ENCODE measurements at places on chromosomes 3 and 15.

DNA sequence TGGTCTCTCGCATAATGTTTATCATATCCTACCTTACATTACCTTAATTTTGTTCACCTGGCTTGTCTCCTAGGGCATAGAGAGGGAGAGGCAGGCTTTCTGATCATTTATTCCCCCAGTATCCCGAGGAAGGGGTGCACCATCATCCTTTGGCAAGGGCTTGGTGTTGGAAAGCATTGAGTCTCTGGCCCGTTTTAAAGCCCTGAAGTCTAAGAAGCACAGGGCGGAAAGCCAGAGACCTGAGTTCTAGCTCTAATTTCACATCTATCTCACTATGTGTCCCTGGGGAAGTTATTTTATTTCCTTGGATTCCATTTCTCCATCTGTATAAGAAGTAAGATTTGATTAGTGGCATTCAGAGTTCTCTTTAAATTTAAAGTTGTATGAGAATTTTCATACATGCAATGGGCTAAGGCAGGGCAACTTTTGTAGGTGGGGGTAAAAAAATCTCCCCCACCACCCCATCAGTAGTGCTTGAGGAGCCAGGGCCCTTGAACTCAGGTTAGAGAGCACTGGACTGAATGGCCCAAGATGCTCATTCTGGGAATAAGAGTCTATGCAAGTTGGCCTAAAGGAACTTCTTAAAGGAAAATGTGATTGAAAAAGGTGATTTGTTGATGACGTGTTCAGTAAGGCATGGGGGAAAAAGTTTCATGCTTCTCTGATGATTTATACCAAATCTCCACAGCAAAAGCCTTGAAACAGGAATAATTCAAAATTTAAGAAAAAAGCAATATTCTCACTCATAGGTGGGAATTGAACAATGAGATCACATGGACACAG is 10.1 kb downstream of the TMC3 start:
- DNase-seq: no peak

DNA sequence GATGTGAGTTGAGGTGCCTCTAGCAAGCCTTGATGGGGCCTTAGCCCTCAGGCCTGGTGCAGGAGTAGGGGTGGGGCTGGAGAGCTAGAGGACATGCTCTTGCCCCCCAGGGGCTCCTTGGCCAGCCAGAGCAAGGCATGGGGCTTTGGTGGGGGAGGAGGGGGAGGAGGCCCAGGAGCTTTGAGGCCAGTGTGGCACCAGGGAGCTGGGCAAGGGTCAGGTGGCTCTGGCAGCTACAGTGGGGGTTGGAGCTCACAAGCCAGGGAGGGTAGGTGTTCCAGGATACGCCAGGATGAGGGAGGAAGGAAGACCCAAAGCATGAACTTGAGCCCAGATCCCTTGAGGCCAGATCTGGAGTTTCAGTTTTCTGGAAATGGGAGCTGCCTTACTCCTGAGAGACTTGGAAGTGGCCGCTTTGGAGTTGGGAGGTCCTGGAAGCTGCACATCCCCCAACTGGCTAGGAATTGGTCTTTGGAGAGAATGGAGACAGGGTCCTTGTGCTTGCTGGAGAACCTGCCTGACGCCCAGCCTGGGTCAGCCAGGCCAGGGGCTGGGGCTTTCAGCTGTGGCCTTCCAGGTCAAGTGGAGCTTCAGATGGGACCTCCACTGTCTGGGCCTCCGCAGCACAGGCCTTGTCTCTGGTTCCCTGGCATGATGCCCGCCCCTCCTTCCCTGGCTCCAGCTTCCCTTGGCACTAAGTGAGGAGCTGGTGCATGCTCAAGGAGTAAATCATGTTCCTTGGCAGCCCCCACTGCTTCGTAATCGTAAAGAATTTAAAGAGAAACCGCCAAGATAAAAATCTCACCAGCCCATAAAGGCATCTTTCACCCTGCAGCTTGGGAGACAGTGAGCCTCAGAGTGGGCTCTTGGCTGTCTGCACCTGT is 8.7 kb downstream of the SEMA3F start:
- DNase-seq: no peak

- DNase-seq: no peak
Observed at GRCh38 chr15:72063186-72063585, 54.8 kb downstream of the MYO9A start.

DNA sequence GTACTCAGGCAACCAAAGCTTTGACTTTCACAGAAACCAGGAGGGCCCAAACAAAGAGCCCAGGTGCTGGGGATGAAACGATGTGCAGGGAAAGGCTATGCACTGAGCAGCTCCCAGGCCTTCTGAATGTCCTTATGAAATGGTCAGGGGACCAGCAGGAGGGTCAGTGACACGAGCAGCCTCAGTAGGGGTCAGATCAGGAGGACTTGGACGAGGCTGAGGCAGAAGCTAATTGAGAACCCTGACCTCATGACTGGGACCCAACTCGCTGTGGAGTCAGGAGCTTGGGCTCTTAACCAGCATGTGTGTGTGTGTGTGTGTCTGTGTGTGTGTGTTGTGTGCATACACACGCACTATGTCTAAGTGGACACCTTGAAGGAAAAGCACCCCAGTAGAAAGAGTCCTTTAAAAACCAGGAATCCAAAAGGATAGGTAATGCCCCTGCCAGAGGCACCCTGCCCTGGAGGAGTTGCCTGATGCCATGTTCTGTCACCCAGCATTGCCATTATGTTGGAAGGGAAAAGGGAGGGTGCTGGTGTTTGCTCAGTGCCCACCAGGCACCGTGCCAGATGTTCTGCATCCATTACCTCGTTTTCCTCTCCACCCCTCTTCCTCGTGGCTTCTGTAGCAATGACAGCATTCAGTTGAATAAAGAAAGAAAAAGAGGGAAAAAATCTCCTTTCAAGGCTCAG is 50.9 kb downstream of the CORO2B start:
- no peak for DNase-seq

DNA sequence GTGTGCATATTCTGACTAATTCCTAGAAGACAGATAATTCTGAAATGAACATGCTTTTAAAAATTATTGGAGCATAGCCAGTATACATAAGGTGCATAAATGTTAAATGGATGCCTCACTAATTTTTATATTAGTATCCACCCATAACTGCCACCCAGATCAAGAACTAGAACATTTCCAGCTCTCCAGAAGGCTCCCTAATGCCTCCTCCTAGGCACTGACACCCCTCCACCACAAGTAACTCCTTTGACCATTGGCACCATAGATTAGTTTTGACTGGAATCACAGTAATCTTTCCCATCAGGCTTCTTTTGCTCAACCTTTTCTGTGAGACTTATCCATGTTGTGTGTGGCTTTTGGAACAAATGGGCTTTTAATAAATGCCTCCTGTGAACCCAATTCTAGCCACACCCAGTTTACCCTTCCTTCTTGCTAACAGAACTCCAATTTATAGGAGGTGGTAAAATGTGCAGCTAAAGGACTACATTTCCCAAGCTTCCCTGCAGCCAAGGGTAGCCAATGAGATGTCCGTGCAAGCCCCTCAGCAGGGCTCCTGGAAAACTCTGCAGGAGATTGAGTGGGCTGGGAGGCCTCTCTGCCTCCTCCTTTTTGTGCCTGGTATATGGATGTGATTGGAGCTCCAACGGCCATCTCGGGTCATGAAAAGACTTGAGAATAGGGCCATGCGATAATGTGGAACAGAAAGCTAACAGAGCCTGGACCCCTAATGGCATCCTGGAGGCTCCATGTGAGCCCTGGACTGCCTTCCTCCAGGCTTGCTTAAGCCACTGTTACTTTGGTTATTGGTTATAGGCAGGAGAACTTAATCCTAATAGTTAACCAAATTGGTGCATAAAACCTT is 322.6 kb upstream of the TLE3 start:
- no peak for DNase-seq

- peak; percentile 79 for DNase-seq
Observed at GRCh38 chr3:68057637-68058320, 403.4 kb upstream of the SUCLG2 start.

DNA sequence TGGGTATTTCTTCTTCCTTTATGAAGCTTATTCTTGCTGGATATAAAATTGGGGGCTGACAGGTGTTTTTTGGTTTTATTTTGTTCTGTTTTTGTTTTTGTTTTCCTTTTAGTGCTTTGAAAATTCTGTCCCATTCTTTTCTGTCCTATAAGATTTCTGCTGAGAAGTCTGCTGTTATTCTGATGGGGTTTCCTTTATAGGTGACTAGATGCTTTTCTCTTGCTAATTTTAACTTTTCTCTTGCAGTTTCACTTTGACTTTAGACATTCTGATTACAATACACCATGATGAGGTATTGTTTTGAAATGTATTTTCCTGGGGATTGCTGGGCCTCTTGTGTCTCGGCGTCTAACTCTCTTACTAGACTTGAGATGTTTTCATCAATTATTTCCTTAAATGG is 22.8 kb downstream of the TTC14 start:
- DNase-seq: no peak

DNA sequence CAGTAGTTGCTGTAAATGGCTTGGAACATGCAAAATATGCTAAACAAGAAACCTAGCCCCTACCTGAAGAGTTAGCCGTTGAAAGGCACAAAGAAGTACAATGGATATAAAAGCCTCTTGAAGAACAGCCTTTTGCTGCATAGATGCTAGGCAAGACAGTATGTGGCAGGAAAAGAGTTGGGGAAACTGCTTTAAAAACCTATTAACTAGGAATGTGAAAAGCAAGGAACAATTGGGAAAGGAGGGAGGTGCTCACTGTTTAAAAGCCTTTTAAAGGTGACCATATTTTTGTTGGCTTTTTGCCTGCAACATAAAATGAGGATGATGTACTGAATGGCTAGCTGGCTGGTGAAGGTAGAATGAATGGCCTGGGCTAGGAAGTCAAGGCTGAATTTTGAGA is 24.5 kb upstream of the SOX2 start:
- no peak for DNase-seq

GRCh38 chr3:141725036-141725435 is 13.1 kb upstream of the RNF7 start:
- no peak for DNase-seq

- no peak for DNase-seq
Observed at GRCh38 chr15:44275150-44275830, 13.2 kb upstream of the GOLM2 start.

Measured in CD4-positive, alpha-beta T cell treated with Interleukin-6 at 100 ng/mL for 8 hours (primary cell).